ENCODE measurements at places on chromosomes 11 and 22.

DNA sequence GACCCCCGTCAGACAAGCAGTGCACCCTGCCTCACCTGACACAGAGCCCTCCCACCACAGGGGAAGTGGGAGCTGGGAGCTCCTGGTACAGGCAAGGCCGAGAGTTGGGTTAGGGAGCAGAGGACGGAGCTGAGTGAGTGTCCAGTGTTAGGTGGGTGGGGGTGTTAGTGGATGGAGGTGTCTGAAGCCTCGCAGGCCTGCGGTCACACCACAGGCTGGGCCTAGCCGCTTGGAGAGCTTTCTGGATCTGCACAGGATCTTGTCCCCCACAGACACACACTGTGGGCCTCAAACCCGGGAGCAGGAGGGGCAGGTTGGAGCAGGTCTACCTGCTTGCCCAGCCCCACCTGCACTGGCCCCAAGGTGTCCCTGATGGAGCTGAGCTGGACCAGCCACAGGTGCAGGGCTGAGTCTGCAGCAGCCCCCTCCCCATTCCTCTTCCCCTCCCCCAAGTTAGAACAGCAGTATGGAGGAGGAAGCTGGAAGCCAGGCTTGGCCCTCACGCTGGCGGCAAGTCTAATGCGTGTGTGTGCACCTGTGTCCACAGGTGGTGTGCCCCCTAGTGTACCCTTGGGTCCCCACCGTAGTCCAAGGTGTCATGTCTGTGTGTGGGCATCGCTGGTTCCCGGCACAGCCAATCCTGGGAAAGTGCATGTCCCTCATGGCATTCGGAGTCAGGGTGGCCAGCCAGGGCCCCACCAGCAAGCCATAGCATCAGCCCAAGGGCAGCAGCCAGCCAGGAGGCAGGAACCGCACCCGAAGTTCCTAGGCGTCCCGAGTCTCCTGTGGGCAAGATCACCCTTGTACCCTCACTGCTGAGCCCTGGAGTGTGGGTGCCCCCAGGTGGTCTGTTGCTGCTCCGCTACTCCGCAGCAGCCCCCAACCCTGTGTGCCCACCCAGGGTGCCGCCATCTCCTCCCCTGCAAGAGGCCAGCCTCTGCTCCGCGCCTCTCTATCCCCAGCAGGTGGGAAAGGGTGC is 2.0 kb upstream of the GATD1 start:
- DNase-seq = no peak

GRCh38 chr11:123509737-123510578 is 79.9 kb downstream of the GRAMD1B start:
- peak; percentile 95 for DNase-seq

DNA sequence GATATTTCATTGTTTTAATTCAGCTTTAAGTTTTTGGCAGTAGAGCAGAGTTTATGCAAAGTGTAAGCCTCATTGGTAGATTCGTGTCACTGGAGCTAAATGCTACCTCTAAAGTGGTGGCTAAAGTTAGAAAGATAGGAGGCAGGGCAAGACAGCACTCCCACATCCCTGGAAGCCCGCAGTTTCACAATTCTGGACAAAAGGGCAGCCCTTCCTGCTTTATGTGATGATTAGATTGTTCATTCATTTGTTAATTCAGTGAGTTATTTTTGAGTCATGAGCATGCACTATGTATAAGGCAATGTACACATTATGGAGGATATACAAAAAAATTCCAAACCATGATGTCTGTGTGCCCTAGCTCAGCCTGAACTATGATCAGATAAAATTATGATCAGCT is 52.1 kb upstream of the EIF3M start:
- no peak for DNase-seq

GRCh38 chr22:30301995-30302809 is 12.9 kb upstream of the CASTOR1 start:
- DNase-seq = no peak

- DNase-seq = no peak
Measured at GRCh38 chr11:111370902-111371578, 8.0 kb downstream of the POU2AF1 start.

GRCh38 chr11:110491577-110492320 is 62.0 kb downstream of the FDX1 start:
- DNase-seq = no peak

GRCh38 chr22:22120160-22120559 is 124.4 kb upstream of the VPREB1 start:
- no peak for DNase-seq

- peak; percentile 61 for DNase-seq
Measured at GRCh38 chr22:33539902-33540751, 380.1 kb downstream of the LARGE1 start.

DNA sequence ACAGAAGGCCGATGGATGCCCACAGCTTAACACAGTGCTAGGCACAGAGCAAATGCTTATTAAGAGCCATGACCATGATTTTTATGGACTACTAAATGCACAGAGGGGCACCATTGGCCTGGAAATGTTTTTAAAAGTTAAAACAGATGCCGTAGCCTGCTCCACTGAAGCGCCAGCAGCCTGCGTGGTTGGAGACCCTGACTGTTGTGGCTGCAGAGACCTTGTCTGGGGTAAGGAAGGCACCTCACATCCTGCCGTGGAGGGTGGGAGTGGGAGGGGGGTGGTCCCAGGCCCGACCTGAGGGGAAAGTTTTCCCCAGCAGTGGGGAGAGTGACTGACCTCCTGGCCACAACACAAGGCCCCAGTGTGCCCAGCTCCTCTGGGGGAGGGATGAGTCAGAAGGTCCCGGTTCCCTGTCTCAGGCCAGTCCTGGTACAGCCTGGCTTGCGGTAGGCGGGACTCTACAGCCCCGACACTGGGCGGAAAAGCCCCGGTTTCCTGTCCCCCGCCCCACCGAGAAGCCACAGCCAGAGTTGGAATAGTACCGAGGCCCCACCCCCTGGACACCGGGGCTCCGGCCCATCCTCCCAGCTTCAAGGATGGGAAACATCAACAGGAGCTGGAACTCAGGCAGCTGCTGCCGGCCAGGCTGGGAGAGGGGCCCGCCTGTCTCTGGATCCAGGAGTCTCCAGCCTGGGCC is 7.0 kb downstream of the CHST1 start:
- DNase-seq = no peak

GRCh38 chr11:8067929-8068575 is 13.0 kb upstream of the TUB start:
- DNase-seq = no peak

GRCh38 chr11:959027-959426 is 33.4 kb downstream of the AP2A2 start:
- no peak for DNase-seq

- DNase-seq = no peak
Measured at GRCh38 chr11:118265954-118266353, 1.9 kb upstream of the MPZL2 start.

DNA sequence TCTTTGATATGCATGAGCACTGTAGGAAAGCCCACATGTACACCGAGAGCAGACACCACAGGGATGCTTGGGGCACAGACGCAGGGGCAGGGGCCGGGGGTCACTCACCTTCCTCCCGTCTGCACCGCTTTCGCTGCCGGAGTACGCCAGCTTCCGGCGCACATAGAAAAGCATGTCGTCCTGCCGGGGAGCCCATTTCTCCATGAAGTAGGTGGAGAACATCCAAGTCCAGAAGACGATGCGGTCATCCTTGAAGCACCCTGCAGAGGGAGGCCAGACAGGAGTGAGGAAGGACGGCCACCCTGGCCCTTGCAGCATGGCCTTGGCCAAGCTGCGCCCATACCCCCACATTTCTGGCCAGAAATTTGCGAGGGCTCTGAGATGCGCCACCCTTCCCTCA is 28.8 kb downstream of the KIAA0930 start:
- DNase-seq = no peak

DNA sequence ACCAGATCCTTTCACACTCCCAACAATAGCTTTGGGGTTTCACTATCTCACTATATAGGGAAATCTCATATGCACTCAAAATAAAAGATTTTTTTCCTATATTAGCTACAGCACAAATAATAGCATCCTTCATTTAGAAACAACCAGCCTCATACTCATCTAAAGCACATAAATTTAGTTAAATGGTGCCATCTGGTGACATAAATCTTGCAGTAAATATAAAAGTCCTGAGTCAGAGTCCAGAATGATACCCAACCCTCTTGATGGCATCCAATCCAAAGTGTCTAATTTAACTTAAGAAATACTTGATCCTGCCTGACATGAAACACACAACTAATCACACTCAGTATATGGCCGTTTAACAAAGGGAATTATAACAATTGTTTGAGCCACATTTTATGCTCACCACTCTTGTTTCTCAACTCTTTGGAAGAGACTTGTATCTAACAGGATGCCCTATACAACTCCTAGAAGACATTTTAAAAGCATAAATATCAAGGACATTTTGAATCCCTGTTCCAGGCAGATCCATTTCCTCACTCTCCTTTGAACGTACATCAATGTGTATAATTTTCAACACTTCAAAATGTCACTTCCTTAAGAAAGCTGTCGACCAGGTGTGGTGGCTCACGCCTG is 36.2 kb downstream of the DLG2 start:
- DNase-seq = peak; percentile 90

- no peak for DNase-seq
Measured at GRCh38 chr11:110921742-110922521, 209.7 kb upstream of the ARHGAP20 start.

DNA sequence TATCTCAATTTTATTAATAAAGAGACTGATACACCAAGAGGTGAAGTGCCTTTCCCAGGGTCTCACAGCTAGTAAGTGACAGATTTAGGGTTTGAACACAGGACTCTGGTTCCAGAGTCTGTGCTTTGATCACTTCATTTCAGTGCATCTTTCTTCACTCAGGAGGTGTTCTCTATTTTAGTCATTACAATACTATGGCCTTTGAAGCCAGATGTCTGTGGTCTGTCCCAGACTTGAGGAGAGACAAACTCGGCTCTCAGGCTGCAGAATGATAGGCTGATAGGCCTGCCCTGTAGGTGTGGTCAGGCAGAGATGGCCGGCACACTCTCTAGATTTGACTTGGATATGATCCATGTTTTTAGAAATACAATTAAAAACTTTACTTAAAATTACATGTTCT is 478.5 kb upstream of the CCDC90B start:
- no peak for DNase-seq

- no peak for DNase-seq
Measured at GRCh38 chr11:12715941-12716340, 41.7 kb downstream of the TEAD1 start.

DNA sequence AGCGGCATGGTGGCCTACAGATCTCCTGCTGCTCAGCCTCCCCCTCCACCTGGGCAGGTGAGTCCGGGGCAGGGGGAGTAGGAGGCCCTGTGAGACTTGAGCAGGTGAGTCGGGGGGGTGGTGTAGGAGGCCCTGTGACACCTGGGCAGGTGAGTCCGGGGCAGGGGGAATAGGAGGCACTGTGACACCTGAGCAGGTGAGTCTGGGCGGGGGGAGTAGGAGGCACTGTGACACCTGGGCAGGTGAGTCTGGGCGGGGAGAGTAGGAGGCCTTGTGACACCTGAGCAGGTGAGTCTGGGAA is 299.3 kb downstream of the BRD1 start:
- no peak for DNase-seq

- peak; percentile 0 for DNase-seq
Measured at GRCh38 chr22:29992341-29993275, 87.7 kb upstream of the HORMAD2 start.

DNA sequence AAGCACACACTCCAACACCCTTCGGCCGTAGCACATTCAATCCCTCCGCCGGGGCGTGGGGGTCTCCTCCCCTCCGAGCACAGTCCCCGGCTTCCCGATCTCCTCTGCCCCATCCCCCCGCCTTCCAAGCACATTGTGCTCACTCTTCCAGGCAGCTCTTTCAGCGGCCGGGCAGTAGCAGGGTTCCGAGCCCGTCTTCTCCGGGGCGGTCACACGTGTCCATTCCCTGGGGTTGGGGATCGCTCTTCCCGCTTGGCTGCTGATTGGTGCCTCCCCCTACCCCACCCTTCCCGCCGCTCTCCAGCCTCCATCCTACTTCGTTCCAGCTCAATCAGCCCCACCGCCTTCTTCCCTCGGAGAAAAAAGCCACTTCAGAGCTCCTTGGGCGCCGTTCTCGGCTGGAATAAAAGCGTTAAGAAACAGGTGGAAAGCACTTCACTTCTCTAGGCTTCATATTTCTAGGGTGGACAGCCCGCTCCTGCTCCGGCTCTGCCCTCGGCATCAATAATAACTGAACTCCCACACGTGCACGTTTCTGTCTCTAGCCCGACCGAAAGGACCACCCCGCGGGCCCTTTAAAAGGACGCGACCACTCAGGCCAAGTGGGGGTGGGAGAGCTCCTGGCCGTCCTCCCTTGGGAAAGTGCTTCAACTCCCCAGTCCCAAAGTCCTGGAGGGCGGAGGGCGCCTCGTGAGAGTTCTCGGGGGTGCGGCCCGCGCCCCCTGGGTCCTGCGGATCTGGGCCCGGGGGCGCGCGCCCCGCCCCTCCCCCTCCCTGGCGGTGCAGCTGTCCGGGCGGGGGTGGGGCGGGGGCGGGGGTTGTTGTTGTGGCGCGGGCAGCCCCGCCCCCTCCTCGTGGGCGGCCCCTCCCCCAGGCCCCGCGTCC is 464 bp upstream of the CECR2 start:
- peak; percentile 75 for DNase-seq

DNA sequence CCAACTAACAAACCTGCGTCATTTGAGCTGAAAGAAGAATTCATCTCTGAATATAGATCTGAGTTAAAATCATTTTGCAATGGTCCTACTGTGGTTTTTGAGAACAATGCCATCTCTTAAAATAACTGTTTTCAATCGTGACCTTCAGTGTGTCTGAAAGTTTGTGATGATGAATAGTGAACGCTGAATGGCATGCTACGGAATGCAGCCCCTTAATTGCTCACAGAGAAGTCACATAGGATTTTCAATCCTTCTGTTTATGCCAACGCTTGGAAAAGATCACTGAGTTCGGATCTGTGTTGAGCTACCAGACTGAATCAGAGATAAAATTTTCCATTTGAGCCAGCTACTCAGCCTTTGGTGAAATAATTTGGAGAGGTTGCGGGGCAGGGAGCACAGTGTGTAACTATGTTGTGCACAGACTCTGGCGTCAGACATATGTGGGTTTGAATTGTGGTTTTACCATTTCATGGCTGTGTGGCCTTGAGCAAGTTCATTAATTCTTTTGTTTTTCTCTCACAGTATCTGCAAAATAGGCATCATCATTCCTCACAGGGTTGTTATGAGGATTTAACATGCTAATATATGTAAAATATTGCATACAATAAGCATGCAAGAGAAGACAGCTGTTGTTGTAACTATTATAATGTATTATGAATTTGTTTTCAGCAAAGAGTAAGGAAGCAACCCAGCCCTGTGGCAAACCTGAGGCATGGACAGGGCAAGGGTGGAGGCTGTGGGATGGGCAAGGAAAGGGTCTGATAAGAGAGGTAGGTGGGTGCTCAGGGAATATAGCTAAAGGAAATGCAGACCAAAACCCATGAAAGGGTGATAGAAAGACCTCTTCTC is 679.9 kb downstream of the KCNA4 start:
- no peak for DNase-seq

Data from DMS53 (cell line).